ENCODE measurements at places on chromosomes 1 and 21.

DNA sequence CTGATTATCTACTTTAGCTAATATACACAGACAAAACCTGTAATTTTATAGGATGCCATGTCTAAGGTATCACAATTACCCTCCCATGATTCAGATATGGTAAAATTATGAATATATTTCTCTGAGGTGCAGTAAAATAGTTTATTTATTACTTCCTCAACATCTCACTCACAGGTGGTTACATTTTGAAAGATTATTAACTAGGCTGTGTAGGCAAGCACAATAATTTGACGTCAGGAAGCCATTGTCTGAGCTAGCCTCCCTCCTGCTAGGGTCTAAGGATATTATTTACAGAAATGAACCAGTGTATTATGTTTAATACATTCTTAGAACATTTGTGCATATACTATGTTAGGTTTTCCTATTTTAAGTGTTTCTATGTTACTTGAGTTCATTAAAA, 69.9 kb upstream of the ADGRL2 start:
- no peak for DNase-seq

GRCh38 chr1:153848805-153849204, 73.6 kb downstream of the SLC27A3 start:
- DNase-seq = no peak

DNA sequence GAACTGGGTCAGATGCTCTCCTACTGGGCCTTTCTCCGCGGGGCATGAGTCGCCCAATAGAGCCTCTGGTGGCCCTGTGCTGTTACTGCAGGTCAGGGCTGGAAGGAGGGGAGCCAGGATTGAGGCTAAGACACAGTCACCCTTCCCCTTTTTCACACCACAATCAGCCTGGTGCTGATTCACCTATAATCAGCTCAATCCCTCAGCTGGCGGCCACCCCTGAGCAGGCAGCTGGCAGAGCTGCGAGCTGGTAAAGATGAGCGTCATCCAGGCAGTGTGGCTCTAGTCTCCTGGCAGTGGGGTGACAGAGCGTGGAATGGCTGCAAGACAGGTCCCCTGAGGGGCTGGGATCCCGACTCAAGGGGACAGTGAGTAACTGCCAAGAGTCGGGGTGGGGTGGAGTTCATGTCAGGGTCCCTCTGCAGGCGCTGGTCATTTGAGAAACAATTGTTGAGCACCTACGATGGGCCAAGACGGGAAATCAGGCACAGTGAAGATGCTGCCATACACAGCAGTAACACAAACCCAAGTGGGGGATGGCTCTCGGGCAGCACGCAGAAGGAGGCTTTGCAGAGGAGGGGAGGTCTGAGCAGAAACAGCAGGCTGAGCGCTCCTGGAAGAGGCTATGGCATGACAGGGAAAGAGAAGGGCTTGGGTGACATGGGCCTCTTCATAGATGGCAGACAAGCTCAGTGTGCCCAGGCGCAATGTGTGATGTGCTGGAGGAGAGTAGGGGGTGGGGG, 21.8 kb downstream of the ATF3 start:
- DNase-seq = no peak

- DNase-seq = no peak
Observed at GRCh38 chr1:234214911-234215892, 158.1 kb upstream of the COA6 start.
